Stimulated activated CD4-positive, alpha-beta T cell treated with anti-CD3 and anti-CD28 coated beads, TNF-alpha, amount 100 ng/mL, for 4 hours (primary cell): ENCODE measurements at places on chromosomes 11 and 22.

DNA sequence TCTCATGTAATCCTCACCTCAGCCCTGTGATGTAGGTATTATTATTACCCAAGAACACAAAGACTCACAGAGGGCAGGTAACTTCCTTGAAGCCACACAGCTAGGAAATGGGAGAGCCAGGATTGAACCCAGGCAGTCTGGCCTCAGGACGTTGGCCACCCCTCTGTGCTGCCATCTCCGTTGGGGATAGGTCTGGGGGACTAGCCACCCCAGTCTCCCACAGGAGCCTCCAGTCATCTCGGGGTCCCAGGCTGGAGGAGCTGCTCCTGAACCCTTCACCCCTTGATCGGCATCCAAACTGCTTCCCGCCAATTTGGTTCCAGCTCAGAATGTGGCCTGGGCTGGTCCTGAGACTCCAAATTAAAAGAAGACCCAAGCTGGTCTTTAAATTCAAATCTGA is 10.4 kb upstream of the TCF20 start:
- DNase-seq: no peak

DNA sequence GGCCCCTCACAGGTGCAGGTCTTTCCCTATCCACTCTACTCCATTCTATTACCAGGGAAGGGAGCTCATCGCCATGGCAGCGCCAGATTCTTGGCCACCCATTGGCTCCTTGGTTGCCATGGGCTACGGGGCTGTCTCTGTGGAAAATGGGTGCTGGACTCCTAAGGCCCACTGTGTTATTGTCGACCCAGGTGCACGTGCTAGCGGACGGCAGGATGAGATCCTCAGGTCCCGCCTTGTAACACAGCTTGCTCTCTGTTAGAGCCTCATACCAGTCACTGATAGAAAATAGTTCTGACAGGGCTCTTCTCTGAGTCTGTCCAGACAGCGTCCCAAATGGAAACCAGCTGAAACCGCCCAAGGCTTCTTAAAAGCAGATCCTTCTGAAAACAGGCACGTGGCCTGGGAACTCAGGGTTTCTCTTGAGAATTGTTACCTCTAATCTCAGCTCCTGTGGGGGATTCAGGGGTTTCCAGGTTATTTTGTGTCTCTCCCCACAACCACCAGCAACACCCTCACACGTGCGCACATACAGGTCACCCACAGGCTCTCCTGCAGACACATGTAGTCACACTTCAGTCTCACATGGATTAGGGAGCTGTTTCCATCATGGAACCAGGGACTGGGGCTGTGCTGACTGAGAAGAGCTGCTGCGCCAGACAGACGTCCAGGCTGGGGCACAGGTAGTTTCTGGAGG is 1.5 kb downstream of the TUB start:
- no peak for DNase-seq

DNA sequence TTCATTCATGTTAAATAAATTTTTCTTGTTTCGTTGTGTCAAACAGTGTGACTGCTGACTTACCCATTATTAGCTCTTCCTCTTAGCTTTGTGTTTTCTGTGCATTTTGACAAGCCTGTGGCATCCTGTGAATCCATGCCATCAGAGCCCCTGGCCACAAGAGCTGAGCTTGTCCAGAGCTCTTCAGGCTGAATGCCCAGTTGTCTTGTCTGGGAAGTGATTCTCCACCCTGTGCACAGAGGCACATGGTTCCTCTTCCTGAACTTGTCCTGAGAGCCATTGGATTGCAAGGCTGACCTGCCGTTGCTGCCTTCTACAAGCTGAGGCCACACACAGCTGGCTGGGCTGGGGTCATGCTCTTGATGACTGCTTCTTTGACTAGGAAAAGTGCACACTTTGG is 64.1 kb downstream of the PPP6R3 start:
- no peak for DNase-seq

- DNase-seq: no peak
These were observed 217.6 kb downstream of the CADM1 start for GRCh38 chr11:115286614-115287013.

DNA sequence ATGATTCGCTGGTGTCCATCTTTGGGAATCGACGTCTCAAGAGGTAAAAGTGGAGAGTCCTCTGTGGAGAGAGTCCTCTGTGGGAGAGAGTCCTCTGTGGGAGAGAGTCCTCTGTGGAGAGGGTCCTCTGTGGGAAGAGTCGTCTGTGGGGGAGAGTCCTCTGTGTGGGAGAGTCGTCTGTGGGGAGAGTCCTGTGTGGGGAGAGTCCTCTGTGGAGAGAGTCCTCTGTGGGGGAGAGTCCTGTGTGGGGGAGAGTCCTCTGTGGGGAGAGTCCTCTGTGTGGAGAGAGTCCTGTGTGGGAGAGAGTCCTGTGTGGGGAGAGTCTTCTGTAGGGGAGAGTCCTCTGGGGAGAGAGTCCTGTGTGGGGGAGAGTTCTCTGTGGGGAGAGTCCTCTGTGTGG is 3.1 kb downstream of the PRDX5 start:
- DNase-seq: no peak

DNA sequence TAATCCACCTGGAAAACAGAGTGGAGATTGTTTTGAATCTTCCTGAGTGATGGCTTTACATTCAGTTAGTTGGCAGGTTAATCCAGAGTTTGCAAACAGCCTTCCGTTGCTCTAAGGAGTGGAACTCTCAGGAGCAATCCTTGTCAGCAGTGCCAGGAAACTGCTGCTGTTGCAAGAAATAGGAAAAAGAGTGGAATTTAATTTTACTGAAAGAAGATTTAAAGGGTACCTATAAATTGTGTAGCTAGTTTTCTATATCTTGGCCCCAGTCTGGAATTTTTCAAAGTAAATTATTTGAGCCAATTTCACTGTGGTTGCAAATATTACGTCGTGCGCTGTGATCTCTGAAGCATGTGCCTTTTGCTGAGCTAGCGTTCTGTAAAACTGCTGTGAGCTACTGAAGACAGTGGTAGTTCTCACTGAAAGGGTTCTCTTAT is 55.5 kb upstream of the SLC5A12 start:
- DNase-seq: no peak

DNA sequence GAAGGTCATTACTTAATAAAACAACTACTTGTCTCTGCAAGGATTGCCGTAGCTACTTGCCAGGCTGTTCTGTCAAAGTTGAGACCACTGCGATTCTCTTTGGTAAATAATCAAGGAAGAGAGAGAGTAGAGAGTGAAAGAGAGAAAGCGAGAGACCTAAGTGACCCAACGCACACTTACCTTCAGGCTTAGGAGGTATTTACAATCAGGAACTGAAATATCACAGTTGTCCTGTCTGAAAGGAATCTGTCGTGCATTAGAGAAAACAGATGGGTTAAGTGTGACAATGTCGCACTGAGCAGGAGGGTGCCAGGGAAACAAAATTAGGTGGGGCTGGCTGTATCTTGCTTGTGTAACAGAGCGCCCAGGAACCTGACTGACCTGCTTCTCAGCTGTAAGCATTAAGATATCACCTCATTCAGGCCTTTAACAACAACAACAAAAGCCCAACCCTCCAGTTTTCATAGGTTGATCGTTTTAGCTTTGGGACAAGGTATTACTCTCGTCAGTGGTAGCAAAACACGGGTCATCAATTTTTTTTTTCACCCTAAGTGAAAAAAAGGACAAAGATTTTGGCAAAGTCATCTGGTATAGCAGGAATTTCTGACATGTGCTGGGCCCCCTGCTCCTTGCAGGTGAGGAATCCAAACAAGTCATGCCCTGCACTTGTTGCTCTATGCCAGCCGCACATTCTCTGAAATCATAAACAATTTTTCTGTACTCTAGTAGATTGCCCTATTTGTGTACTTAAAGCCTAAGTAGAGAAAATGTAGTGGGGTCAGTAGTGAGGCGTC is at the start of gene MUC15:
Gene MUC15 (minus strand): TSS at position 403 of the 794 bp plus-strand sequence. CDS start 5,169 bp downstream, outside the sequence.
- DNase-seq: no peak

DNA sequence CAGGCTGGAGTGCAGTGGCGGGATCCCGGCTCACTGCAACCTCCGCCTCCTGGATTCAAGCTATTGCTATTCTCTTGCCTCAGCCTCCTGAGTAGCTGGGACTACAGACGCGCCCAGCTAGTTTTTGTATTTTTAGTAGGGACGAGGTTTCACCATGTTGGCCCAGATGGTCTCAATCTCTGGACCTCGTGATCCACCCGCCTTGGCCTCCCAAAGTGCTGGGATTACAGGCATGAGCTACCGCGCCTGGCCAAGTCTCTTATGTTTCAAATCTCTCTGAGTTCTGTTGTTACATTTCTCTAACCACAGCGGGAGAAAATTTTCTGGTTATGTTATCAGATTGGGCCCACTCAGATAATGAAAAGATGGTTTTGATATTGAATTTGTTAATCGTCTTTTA is 10.1 kb downstream of the CEP57 start:
- DNase-seq: no peak

- DNase-seq: peak; percentile 45
These were observed 46.0 kb upstream of the PARVA start for GRCh38 chr11:12331239-12331874.

GRCh38 chr11:109869536-109869935 is 223.7 kb upstream of the ZC3H12C start:
- DNase-seq: no peak

GRCh38 chr11:61800331-61801281 is 7.9 kb downstream of the FEN1 start:
- no peak for DNase-seq

- no peak for DNase-seq
These were observed 860 bp downstream of the PRMT3 start for GRCh38 chr11:20388096-20389055.
